ENCODE measurements at places on chromosomes 7 and 10. TPM values are rescaled to one million over a fixed set of nuclear protein-coding genes. Genes with fewer than 3 reads are reported as not detected.

GRCh38 chr7:44072364-44073231 lies 7.2 kb upstream of the PGAM2 start:
- DNase-seq: peak; percentile 92

DNA sequence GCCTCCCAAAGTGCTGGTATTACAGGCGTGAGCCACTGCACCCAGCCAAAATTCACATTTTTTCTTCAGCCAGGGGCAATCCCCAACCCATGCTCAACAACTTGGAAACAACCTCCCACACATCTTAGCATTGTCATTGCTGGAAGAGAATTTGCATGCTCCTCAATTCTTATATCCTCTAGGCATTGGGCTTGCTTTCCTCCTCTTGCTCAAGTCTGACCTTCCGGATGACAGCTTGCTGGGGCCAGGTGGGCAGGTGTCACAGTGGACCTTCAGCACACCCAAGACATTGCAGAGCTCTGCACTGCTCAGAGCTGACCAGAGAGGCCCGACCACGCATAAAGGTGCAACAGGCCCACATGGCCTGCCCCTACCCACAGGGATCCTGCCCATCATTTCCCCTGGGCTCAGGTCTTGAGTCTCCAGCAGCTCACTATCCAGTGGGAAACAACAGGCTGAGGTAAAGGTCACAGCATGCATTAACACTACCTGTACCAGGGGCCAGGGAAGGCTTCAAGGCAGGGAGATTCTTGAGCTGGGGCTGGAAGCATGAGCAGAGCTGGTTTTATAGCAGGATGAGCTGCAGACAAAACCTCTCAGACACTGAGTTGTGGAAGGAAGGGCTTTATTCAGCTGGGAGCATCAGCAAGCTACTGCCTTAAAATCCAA lies 6.8 kb upstream of the GPR15LG start:
- no peak for DNase-seq

- DNase-seq: no peak
Measured at GRCh38 chr7:138478499-138478908, 18.4 kb downstream of the TRIM24 start.

DNA sequence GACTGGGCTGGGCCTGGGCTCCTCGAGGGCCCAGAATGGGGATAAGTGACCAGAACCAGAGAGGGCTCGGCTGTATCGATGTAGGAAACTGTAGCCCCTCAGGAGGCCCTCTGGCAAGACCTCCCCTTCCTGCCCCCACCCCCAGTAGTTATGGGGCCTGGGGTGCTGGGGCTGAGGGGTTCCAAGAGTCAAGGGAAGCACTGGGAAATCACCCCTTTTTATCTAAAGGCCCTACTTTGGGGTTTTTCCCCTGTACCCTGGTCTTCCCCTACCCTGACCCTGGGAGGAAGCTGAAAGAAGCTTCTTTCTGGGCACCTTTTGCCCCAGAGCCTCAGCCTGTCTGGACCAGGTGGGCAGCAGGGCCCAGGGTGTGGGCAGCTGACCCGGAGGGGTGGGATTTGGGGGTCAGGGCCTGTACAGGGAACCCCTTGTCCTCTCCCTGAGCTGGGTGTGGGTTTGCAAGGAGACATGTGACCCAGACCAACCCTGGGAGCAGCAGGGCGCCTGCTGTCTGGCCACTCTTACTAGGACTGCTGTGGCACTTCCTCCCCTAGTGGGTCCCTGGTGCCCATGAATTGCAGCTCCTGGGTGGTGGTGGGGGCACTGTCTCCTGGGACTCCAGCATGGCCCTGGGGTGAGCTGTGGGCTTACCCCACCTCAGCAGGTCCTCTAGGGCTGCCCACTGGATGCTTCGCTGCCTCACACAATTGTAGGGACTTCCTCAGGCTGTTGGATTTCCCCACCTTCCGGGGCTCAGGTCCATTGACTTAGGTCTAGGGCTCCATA lies 1.5 kb downstream of the IRF5 start:
- peak; percentile 57 for DNase-seq

- no peak for DNase-seq
Measured at GRCh38 chr7:50627824-50628361, 62.7 kb upstream of the DDC start.

Gene MMD2
- not detected for total RNA-seq

Gene ABHD11
- total RNA-seq: 31.6 TPM

Gene FAM170B
- total RNA-seq: not detected

Gene ADRA2A
- 1.1 TPM for total RNA-seq

Gene IDI2
- total RNA-seq: 0.51 TPM

All from cardiac septum (tissue), 1 donor.